ENCODE measurements at places on chromosomes 12 and 14. TPM values are rescaled to one million over a fixed set of nuclear protein-coding genes. Genes with fewer than 3 reads are reported as not detected.

DNA sequence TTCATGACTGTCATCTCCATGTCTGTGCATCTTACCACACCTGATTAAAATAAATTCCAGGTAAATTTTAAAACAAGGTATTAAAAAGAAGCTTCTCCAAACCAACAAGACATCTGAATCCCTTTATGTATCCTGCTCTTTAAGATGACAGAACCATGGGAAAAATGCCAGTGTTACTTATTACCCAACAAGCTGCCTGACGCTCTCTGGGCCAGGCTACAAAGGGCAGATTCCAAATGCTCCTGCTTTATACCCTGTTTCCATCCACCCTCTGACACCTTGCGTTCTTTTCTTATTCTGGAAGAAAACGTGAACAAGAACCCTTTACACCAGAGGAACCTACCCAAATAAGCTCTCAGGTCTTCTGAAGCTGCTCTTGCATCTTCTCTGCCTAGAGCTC lies 70.7 kb downstream of the SLC8A3 start:
- H3K36me3 ChIP-seq = no peaks in the 10 kb centered on the region
- H3K4me3 ChIP-seq = no peak overlapping the region

- H3K27me3 ChIP-seq = no peaks in the 10 kb centered on the region
- no peaks in the 10 kb centered on the region for H3K4me1 ChIP-seq
- DNase-seq = no peak
- no peak overlapping the region for H3K27ac ChIP-seq
- H3K4me3 ChIP-seq = no peak overlapping the region
Measured at GRCh38 chr12:46150735-46151134, 118.1 kb downstream of the SLC38A1 start.

GRCh38 chr12:120668868-120669840 lies 17.8 kb upstream of the MLEC start:
- peak; percentile 90 for DNase-seq
- no peaks in the 10 kb centered on the region for H3K27me3 ChIP-seq
- H3K27ac ChIP-seq = peak overlapping the region; percentile 43
- H3K4me3 ChIP-seq = no peak overlapping the region
- no peaks in the 10 kb centered on the region for H3K36me3 ChIP-seq

The OTX2 gene
- not detected for total RNA-seq

- H3K27me3 ChIP-seq = no peaks in the 10 kb centered on the region
- H3K4me1 ChIP-seq = no peaks in the 10 kb centered on the region
- H3K4me3 ChIP-seq = no peak overlapping the region
Measured at GRCh38 chr12:89085421-89085820, 266.9 kb downstream of the DUSP6 start.

- DNase-seq = no peak
- no peaks in the 10 kb centered on the region for H3K4me1 ChIP-seq
- no peak overlapping the region for H3K27ac ChIP-seq
- no peaks in the 10 kb centered on the region for H3K36me3 ChIP-seq
- no peak overlapping the region for H3K4me3 ChIP-seq
Measured at GRCh38 chr14:42421377-42422078, 814.9 kb downstream of the LRFN5 start.

DNA sequence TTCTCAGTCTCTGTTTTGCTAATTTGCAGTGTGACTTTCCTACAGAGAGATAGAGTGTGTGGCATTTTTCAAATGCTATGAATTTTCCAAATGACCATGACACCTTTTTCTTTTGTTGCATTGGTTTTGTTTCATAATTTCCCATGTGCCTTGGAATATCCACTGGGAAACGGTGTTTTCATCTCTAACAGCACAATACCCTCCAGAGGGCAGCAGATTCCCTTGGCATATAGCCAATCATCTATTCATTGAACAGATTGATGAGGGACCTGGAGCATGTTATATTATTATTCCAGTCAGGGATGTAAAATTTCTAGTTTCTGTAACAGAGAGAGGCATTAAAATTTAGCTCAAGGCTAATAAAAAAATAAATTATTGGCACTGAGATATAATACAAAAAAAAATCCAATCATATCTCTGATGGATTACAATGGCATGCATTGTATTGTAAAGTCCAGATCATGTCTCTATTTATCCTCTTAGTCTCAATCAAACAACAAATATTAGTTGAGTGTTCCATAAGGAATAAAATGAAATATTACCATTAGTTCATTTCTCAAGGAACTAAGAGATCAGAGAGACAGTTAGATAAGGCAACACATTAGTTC lies 29.6 kb upstream of the NTN4 start:
- no peaks in the 10 kb centered on the region for H3K27me3 ChIP-seq
- H3K27ac ChIP-seq = no peak overlapping the region

GRCh38 chr12:126385785-126386184 lies 1320.5 kb downstream of the AACS start:
- no peak overlapping the region for H3K4me3 ChIP-seq
- H3K36me3 ChIP-seq = no peaks in the 10 kb centered on the region
- no peak overlapping the region for H3K27ac ChIP-seq
- no peaks in the 10 kb centered on the region for H3K27me3 ChIP-seq

The AJUBA gene
- total RNA-seq = 4.0 TPM

GRCh38 chr12:41325336-41325735 lies 137.2 kb downstream of the PDZRN4 start:
- no peaks in the 10 kb centered on the region for H3K27me3 ChIP-seq
- no peak overlapping the region for H3K4me3 ChIP-seq
- DNase-seq = no peak
- no peaks in the 10 kb centered on the region for H3K4me1 ChIP-seq
- H3K27ac ChIP-seq = no peak overlapping the region

DNA sequence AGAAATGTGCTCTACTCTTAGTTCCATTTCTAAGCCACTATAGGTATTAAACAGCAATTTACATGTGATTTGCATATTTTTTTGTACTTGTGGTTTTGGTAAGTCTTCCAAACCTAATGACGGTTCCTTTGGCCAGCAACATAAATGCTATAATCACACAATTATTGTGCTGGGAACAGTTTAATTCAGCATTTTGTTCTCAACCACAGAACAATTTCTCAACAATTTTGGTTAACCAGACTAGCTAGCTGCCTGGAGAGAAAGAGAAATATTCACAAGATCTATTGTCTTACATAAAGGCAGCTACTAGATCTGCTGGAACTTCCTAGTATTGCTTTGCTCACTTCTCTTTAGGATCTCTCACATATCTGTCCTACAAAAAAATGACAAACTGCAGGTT lies 265.3 kb downstream of the SOX5 start:
- no peak for DNase-seq
- H3K36me3 ChIP-seq = no peaks in the 10 kb centered on the region
- no peak overlapping the region for H3K27ac ChIP-seq

GRCh38 chr12:6080149-6081045 lies 44.1 kb downstream of the VWF start:
- H3K4me1 ChIP-seq = peaks cover 1% of the 10 kb centered on the region
- DNase-seq = no peak
- H3K27ac ChIP-seq = no peak overlapping the region
- H3K4me3 ChIP-seq = no peak overlapping the region
- H3K36me3 ChIP-seq = no peaks in the 10 kb centered on the region

The NFKBIA gene
- 100 TPM for total RNA-seq

The CLMN gene
- total RNA-seq = 4.7 TPM

- no peaks in the 10 kb centered on the region for H3K4me1 ChIP-seq
- H3K4me3 ChIP-seq = no peak overlapping the region
- no peak for DNase-seq
- no peak overlapping the region for H3K27ac ChIP-seq
- no peaks in the 10 kb centered on the region for H3K36me3 ChIP-seq
Measured at GRCh38 chr12:83805156-83805772, 1107.3 kb downstream of the SLC6A15 start.

The NFE2 gene
- total RNA-seq = 0.47 TPM

The KLRC3 gene
- 0.17 TPM for total RNA-seq

- H3K36me3 ChIP-seq = no peaks in the 10 kb centered on the region
- H3K4me3 ChIP-seq = no peak overlapping the region
- H3K27ac ChIP-seq = no peak overlapping the region
- no peaks in the 10 kb centered on the region for H3K4me1 ChIP-seq
- H3K27me3 ChIP-seq = no peaks in the 10 kb centered on the region
Measured at GRCh38 chr12:97940629-97941028, 478.0 kb downstream of the RMST start.

The PDZRN4 gene
- 0.36 TPM for total RNA-seq

GRCh38 chr12:46459111-46459510 lies 86.5 kb upstream of the SLC38A2 start:
- no peak for DNase-seq
- H3K27ac ChIP-seq = peak overlapping the region; percentile 3
- peaks cover 33% of the 10 kb centered on the region for H3K4me1 ChIP-seq
- H3K4me3 ChIP-seq = no peak overlapping the region
- H3K27me3 ChIP-seq = no peaks in the 10 kb centered on the region

GRCh38 chr14:29353513-29353912 lies 574.1 kb downstream of the PRKD1 start:
- no peak overlapping the region for H3K27ac ChIP-seq
- H3K4me1 ChIP-seq = no peaks in the 10 kb centered on the region
- no peak overlapping the region for H3K4me3 ChIP-seq
- H3K27me3 ChIP-seq = no peaks in the 10 kb centered on the region
- no peak for DNase-seq

The ANO4 gene
- 9.5 TPM for total RNA-seq

DNA sequence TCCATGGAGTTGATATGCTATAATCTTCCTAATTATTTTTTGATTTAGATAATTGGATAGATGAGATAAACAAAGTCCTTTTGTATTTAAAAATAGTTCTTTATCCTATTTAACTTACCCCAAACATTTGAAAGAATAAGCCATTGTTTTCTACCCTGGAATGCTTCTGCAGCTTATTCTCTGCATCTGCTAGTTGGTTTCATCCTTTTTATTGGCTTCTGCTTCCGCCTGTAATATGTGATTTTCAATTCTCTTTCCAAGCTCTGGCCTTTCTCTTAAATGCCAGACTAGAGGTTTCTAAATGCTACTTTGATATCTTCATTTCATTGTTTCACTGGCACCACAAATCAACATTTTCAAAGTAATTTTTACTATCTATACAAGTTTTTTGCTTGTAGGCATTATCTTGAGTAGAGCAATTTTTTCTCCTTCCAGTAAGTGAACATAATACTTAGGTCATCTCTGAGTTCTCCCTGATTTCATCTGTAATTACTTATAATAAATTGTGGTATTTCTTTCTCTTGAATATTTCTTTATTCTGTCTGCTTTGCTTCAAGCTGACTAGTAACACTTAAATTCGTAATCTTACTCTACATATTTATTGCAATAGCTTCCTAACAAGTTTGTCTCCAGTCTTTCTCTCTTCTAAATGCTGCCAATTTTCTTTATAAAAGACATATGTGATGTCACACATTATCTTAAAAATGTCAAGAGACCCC lies 958.4 kb downstream of the SLC6A15 start:
- H3K36me3 ChIP-seq = no peaks in the 10 kb centered on the region
- no peaks in the 10 kb centered on the region for H3K27me3 ChIP-seq
- DNase-seq = no peak
- H3K27ac ChIP-seq = no peak overlapping the region
- no peak overlapping the region for H3K4me3 ChIP-seq

GRCh38 chr14:36066636-36067035 lies 109.9 kb downstream of the PTCSC3 start:
- no peak overlapping the region for H3K27ac ChIP-seq
- no peaks in the 10 kb centered on the region for H3K4me1 ChIP-seq
- H3K36me3 ChIP-seq = no peaks in the 10 kb centered on the region

DNA sequence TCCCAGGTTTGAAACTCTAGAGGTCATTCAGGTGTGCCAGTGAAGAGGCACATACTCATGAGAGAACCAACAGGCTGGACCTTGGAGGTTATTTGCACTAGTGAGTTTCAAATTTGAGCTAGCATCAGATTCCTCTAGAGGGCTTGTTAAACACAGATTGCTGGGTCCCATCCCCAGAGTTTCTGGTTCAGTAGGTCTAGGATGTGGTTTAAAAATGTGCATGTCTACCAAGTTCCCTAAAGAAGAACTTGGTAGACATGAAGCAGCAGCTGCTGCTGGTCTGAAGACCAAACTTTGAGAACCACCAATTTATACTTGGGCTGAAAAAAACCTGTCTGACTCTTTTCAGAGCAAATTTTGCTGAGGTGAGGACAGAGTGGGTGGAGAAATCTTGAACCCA lies 61.7 kb downstream of the SUSD6 start:
- peak overlapping the region; percentile 53 for H3K27ac ChIP-seq
- no peaks in the 10 kb centered on the region for H3K36me3 ChIP-seq
- no peak overlapping the region for H3K4me3 ChIP-seq
- H3K27me3 ChIP-seq = no peaks in the 10 kb centered on the region

DNA sequence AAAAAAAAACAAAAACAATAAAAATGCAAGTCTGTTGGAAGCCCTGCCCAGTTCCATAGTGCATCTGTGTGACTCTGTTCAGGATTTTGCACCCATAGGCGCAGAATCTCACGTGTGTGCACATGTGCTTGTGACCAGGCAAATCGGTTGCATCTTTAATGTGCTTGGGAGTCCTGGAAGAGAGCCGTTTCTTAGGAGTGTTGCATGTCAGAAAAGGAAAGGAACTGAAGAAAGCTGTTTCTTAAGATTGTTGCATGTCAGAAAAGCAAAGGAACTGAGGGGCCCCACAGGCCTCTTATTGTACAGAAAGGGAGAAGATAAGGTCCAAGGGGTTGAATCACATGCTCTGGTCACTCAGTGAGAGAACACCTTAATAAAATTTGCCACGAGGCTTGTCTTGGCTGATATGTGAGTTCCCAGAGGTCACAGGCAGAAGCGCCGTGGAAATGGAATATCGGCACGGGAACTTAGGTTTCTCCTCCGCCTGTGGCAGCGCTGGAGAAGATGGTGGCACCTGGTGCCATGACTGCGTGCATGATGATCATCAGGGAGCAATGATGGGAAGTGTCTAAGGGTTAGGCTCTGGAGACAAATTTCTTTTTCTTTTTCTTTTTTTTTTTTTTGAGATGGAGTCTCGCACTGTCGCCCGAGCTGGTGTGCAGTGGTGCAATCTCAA lies 90.0 kb downstream of the LRRC74A start:
- H3K27ac ChIP-seq = no peak overlapping the region
- H3K27me3 ChIP-seq = no peaks in the 10 kb centered on the region
- H3K4me3 ChIP-seq = no peak overlapping the region
- no peak for DNase-seq
- peaks cover 55% of the 10 kb centered on the region for H3K4me1 ChIP-seq
- no peaks in the 10 kb centered on the region for H3K36me3 ChIP-seq

GRCh38 chr12:78684419-78684818 lies 180.2 kb upstream of the SYT1 start:
- no peaks in the 10 kb centered on the region for H3K36me3 ChIP-seq
- DNase-seq = no peak
- H3K4me3 ChIP-seq = no peak overlapping the region
- H3K4me1 ChIP-seq = no peaks in the 10 kb centered on the region

DNA sequence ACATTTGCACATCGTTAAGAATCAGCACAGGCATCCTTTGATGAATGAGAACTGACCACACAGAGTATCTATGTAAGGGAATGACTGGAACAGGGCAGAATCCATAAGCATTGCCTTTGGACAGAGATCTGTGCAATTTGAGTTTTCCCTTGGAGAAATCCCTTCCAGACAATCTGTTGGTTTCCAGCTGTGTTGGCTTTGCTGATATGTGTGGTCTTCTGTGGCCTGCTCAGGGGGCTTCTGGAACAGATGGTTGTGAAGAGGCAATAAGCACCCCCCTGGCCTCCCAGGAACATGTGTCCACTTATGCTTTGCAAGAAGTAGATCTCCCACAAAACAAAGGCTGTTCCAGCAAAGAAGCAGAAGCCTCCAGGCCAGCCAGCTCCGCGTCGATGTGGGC lies 111.4 kb upstream of the TMEM132C start:
- no peaks in the 10 kb centered on the region for H3K36me3 ChIP-seq
- no peak overlapping the region for H3K4me3 ChIP-seq
- no peak for DNase-seq
- no peak overlapping the region for H3K27ac ChIP-seq
- H3K4me1 ChIP-seq = no peaks in the 10 kb centered on the region

GRCh38 chr12:47280543-47281300 lies 201.0 kb upstream of the AMIGO2 start:
- H3K4me1 ChIP-seq = no peaks in the 10 kb centered on the region
- no peak overlapping the region for H3K27ac ChIP-seq
- H3K4me3 ChIP-seq = no peak overlapping the region

The AP4S1 gene
- total RNA-seq = 7.4 TPM
